ENCODE measurements at places on chromosomes 1 and 21. TPM values are rescaled to one million over a fixed set of nuclear protein-coding genes. Genes with fewer than 3 reads are reported as not detected.

Gene C1orf94
- not detected for polyA plus RNA-seq

Gene S100A7A
- polyA plus RNA-seq: not detected

Gene VWA1
- 2.0 TPM for polyA plus RNA-seq

Gene LCE3D
- not detected for polyA plus RNA-seq

Gene HSPA6
- 0.10 TPM for polyA plus RNA-seq

Gene WNT3A
- not detected for polyA plus RNA-seq

Gene FCGR3B
- polyA plus RNA-seq: not detected

Gene ELAPOR1
- polyA plus RNA-seq: 1.1 TPM

Gene CSTB
- 83.7 TPM for polyA plus RNA-seq

Gene CXADR
- polyA plus RNA-seq: 3.2 TPM
